Urinary bladder (tissue), 4 donors: ENCODE measurements at places on chromosomes 12 and 14. TPM values are rescaled to one million over a fixed set of nuclear protein-coding genes. Genes with fewer than 3 reads are reported as not detected.

Gene HOXC12
- not detected for total RNA-seq

DNA sequence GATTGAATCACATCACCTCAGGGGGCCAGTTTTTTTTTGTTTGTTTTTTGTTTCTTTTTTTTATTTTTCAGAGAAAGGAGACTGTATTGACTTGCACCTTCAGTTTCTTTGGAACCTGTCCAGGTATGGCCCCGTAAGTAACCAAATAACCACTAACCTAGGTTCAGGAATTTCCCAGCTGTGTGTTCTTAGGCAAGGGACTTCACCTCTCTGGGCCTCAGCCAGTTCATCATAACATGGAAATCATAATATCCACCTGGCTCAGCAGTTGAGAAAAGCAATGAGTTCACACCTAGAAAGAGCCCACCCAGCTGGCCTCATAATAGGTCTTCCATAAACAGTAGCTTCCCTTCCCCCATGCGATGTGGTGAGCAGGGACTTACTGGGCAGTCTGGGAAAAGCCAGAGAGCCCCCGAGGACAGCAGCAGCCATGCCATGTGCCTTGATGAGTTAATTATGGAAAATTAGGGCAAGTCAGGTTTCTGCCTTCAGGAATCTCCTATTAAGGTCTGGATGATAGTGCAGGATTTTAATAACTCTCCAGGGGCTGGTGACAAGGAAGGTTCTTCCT lies 27.4 kb upstream of the WSCD2 start:
- no peak for DNase-seq

Gene IFNG-AS1
- 0.32 TPM for total RNA-seq

DNA sequence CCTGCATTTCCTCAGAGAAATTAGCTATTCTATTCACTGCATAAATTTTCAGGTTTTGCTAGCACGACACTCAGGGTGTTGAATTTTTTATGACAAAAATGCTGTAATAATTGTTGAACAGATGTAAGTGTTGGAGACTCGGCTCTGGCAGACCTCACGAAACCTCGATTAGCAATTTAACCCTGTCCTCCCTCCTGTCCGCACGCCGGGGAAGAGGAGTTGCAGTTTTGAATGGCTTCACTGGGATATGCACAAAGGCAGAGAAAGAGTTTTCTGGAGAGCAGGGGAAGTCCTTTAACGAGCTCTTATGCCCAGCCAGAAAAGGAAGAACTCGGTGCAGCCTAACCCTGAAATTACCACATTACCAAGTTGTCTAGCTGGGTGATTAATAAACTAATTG lies 661.1 kb downstream of the VRK1 start:
- no peak for DNase-seq

DNA sequence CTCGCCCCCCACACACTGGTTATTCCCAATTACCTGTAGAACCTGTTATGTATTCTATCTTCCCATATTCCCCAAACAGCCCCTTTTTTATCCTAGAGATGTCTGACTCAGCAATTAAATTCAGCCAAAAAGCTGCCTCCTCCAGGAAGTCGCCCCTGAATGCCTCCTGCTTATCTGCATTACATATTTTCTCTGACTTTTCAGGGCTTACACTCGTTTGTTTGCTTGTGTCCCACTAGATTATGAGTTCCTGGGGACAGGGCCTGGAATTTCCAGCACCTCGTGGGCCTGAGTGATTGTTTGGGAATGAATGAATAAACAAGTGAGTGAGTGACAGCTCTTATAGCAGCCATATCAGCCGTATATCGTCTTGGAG lies 99.3 kb upstream of the RFLNA start:
- no peak for DNase-seq

Gene IL23A
- total RNA-seq, result not detected

DNA sequence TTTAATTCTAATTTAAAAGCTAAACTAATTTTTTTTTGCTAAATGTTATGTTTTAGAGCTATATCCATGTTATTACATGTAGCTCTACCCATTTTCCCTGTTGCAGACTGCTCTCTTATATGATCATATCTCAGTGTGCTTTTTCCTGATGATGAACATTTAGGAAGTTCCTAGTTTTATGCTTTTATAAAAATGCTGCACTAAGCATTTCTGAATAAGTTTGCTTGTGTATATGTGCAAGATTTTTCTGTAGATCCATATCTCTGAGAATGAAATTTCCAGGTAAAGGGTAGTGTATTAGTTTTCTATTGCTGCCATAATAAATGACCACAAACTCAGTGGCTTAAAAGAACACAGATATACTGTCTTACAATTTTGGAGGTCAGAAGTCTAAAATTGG lies 374.4 kb upstream of the E2F7 start:
- no peak for DNase-seq
